ENCODE measurements at places on chromosomes 7 and 10. TPM values are rescaled to one million over a fixed set of nuclear protein-coding genes. Genes with fewer than 3 reads are reported as not detected.

DNA sequence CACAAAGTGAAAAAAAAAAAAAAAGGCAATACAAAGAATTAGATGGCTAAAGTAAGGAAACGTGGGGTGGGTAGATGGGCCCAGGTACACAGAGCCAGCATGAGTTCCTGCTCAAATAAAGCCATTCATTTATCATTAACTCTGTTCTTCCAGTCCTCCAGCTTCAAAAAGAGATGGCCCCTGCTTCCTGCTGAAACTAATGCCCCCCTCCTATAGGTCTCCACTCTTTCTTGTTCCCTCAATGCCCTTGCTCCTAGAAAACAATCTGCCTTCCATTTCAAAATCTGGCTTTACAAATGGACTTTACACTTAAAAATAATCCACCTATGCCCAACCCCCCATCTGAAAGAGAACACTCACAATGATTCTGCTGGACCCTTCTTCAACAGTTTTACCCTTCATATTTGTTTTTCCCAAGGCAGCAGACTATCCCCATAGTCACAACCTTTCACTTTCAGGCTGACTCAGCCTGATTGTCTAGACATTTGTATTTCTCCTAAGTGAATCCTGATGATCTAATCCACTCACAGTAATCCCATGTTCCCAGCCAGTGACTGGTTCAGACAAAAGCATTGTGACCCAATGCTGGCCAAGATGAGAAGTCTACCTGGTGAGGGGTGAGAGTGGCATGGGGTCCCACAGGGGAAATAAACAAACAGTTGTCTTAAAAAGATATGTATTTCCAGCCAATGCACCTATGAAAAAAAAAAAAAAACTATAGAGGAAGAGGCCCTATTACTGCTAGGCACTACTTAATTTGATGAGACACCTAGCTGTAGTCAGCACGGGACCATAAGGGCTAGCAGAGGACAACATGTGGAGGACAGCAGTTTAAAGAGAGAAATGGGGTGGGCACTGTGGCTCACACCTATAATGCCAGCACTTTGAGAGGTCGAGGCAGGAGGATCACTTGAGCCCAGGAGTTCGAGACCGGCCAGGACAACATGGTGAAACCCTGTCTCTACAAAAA, 74.6 kb upstream of the GRID1 start:
- DNase-seq, result peak; percentile 88

DNA sequence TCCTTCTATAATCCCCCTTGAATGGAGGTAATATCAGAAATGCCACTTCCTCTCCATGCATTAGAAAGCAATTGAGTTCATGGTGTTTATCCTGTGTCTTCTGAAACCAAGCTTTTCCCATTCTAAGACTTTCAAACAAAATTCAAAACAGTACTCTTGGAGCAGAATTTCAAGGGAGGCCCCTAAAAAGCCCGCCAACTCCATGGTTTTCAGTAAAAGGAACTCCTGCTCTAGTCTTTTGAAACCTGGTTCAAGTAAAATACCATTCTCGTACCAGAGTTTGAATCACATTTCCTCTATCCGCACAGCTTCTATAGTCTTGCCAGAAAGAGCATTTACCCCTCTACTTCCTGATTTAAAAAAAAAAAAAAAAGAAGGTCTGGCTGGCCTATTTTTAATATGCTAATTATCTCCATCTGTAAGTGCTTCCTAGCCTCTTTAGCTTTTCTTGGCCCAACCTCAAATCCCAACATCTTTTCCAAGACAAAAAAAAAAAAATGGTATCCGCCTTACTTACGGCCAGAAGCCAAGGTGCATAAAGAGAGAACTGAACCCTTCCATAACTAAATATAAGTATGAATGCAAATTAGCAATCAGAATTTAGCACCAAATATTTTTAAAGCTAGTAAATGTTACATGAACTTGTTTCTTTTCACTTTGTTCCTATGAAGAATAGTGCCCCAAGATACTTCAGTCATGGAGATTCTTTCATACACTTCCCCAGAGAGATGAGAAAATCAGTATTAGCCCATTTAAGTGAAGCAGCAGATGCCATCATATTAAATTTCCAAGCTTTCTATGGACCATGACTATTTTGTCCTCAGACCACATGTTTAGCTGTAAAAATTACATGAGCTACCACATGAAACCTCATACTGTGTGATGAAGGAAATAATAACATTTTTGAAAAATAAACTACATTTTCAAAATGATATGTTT, 199.9 kb upstream of the FAM3C start:
- DNase-seq, result no peak

VPS37D gene
- 3.6 TPM for total RNA-seq

- no peak for DNase-seq
Measured at GRCh38 chr10:113954409-113954808, 89.3 kb upstream of the ADRB1 start.

- no peak for DNase-seq
Measured at GRCh38 chr10:98096316-98096715, 38.1 kb upstream of the R3HCC1L start.

- peak; percentile 32 for DNase-seq
Measured at GRCh38 chr7:13826752-13827151, 162.7 kb downstream of the ETV1 start.

PNLIP gene
- total RNA-seq, result not detected

- DNase-seq, result no peak
Measured at GRCh38 chr7:96723622-96724021, 14.0 kb upstream of the SEM1 start.
